WTC11 (cell line): ENCODE measurements at places on chromosomes 7 and 10.

DNA sequence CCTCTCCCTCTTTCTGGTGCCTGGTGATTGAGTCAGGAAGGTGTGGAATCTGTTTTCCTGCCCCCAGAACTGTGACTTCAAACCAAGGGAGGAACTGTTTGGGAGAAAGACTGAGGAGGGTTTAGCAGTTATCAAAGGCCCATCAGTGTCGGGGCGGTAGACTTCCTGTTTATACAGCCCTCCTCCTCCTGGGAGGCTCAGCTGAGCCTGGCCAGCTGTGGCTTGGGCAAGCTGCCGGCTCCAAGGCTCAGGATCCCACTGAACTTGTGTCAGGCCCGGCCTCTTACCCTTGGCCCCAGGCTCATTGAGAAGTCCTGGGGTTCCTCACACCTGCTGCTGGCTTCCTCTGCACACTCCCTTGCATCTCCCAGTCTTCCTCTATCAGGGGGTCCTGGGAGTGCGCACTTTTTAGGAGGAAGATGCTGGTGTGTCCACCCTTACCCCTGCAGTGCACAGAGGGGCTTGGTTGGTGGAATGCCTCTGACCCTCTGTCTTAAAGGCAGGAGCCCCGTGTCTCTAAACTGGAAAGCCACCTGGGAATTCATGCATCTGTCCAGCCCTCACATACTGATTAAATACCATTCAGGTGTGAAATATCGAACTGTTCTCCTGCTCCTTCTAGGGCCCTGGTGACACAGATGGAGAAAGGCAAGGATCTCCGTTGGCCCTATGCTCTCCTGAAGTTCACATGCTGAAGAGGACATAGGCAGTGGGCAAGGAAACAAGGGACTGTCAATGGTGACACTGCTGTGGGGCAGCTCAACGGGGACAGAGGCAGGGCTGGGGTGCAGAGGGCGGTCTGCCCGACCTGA, 32.4 kb downstream of the CXCL12 start:
- DNase-seq = no peak

- no peak for DNase-seq
Measured at GRCh38 chr10:15120523-15120922, 23.4 kb downstream of the RPP38 start.

GRCh38 chr7:143975617-143976016, 21.0 kb downstream of the OR2F1 start:
- DNase-seq = no peak

GRCh38 chr7:44575054-44575453, 1.3 kb upstream of the DDX56 start:
- DNase-seq = no peak

DNA sequence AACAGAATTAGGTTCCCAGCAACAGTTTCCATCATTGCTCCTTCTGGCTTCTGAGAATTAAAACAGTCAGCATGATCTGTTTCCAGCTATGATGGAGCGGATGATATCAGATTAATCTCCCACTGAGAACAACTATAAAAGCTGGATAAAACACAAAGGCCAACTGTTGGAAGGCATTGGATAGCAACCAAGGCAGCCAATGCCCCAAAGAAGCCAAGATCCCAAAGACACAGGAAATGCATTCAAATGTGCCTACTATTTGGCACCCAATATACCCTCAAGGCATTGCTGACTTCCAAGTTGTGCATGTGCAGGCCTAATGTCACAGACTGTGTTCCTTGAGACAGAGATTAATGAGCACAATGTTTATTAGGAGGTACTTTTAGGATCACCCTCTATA, 259.3 kb downstream of the ARHGAP12 start:
- no peak for DNase-seq

GRCh38 chr10:31769564-31769963, 159.1 kb downstream of the ARHGAP12 start:
- DNase-seq = no peak

DNA sequence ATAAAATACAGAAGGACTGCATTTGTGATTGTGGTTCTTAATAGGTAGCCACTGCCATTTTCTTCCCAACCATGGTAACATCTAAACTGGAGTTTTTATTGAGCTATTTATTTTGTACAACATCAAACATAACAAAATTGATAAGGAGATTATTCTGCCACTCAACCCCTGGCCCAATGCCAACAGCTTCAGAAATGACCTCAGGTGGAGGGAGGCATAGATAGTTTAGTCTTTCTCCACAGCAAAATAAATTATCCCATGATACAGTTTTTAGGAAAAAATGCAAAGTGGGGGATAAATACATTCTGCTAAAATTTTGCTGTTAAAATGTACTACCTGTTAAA, 57.6 kb downstream of the LRRTM3 start:
- DNase-seq = no peak

- no peak for DNase-seq
Measured at GRCh38 chr7:73909996-73910395, 49.0 kb downstream of the TMEM270 start.

- DNase-seq = no peak
Measured at GRCh38 chr10:73601486-73601921, 10.4 kb upstream of the USP54 start.

- DNase-seq = no peak
Measured at GRCh38 chr10:52488606-52489485, 174.8 kb downstream of the DKK1 start.

DNA sequence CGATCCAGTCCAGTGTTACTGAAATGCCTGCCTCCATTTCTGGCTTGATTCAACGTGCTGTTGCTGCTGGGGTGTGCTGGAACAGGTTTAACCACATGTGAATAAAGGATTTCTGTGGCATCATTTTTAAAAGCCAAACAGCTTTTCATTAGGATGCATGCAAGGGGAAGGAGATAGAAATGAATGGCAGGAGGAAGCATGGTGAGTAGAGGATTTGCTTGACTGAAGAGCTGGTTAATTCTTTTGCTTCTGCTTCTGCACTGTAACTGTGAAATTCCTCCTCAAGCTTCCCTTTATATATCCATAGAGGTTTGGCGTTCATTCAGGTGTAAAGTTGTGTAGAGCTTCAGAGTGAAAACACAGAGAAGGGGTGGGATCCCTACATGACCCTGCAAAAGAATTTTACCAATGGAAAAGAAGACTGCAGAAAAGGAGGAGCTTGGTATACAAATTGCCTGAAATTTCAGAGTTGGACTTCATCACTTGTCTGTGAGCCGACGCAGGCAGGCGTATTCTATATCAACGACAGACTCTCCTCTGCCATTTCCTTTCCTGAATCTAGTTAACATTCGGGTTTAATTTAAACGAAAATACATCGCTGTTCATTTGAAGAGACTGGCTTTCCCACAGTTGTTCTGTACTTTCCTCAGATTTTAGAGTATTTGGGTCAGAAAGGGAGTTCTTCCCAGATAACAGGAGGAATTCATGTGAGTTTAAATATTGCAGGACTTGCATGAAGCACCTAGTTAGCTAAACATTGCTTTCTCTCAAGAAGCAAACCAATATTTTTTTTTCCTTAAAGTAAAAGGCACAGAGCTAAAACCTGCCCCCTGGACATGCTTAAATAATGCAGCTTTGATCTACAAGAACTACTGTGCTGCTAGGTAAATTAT, at the start of gene SOSTDC1:
SOSTDC1 (minus strand) TSS at position 270 of the 893 bp plus-strand sequence; CDS start at position 200, 70 bp downstream.
- no peak for DNase-seq

- DNase-seq = no peak
Measured at GRCh38 chr7:29158795-29159423, 12.6 kb upstream of the CPVL start.

- DNase-seq = no peak
Measured at GRCh38 chr10:32446536-32447406, 831 bp downstream of the CCDC7 start.

- DNase-seq = no peak
Measured at GRCh38 chr10:13840036-13840435, 253.3 kb downstream of the PRPF18 start.

DNA sequence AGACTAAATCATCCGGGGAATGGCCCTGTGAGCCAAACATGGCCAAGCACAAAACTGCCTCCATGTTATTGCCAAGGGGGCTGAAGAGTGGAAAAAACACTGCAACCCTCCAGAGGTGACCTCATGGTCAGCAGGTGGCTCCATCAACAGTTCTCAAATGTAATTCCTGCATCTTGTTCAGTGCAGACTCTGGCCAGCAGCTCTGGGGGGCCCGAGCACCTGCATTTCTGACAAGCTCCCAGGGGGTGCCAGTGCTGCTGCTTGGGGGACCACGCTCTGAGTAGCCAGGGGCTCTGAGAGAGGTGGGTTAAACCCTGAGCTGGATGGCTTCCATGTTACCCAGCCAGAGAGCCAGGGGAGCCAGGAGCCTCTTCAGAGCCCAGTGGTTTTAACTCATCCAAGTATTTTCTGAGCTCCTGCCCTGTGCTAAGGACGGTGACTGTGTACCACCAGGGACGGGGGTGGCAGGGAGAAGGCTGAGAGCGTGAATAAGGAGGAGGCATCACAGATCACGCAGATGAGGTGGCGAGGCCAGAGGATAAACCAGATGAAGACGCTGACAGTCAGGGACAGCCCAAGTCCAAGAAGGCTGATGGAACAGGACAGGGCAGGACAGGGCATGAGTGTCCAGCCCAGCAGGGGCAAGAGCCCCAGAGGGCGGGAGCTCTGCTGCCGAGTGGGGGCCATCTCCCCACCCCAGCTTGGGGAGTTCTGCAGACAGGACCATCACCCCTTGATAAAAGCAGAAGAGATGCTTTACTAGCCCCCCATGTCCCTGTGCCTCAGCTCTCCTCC, 52.9 kb downstream of the CLEC2L start:
- DNase-seq = no peak

GRCh38 chr7:82566752-82567151, 123.2 kb upstream of the CACNA2D1 start:
- no peak for DNase-seq

- DNase-seq = no peak
Measured at GRCh38 chr10:130407052-130407451, 270.9 kb downstream of the GLRX3 start.

DNA sequence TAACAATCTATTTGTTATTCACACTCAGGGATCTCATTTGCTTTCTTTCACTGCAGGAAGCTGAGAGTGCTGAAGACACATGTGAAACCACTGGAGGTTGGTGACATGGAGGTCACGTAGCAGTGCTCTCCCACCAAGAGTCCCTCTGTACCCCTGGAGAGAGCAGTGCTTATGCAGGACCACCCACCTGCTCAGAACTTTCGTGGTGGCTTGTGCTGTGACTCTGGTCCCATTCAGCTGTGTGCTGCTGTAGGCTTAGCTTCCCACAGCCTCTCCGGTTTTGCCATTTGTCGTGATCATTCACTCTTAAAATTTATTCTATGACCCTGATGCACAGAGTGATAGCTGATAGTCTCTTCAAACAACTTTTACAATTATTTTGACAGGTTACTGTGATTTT, 96.0 kb upstream of the RSU1 start:
- no peak for DNase-seq

- no peak for DNase-seq
Measured at GRCh38 chr7:118214833-118215182, 9.7 kb upstream of the ANKRD7 start.

- no peak for DNase-seq
Measured at GRCh38 chr7:50405221-50405620, 44.9 kb downstream of the FIGNL1 start.

DNA sequence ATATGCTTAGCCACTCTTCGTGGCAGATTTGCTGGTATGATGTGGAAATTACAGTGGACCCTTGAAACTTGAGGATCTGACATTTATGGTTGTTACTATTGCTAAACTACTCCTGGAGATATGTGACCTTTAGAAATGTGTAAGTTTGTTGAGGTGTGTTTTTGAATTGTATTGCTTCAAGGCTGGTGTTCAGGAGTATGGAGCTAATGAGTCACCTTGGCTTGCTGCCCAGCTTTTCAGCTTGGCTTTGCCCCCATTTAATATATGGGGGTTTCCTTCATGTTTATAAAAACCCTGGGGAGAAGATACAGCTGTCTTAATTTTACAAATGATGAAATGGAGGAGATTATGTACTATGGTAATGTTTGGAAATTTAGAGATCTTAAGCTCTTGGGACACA, 11.6 kb downstream of the HBP1 start:
- DNase-seq = no peak

- no peak for DNase-seq
Measured at GRCh38 chr7:136709876-136710275, 158.6 kb upstream of the CHRM2 start.

GRCh38 chr10:52615756-52616394, 156.7 kb downstream of the MBL2 start:
- no peak for DNase-seq

GRCh38 chr10:132252412-132252811, 55.3 kb downstream of the STK32C start:
- DNase-seq = no peak

DNA sequence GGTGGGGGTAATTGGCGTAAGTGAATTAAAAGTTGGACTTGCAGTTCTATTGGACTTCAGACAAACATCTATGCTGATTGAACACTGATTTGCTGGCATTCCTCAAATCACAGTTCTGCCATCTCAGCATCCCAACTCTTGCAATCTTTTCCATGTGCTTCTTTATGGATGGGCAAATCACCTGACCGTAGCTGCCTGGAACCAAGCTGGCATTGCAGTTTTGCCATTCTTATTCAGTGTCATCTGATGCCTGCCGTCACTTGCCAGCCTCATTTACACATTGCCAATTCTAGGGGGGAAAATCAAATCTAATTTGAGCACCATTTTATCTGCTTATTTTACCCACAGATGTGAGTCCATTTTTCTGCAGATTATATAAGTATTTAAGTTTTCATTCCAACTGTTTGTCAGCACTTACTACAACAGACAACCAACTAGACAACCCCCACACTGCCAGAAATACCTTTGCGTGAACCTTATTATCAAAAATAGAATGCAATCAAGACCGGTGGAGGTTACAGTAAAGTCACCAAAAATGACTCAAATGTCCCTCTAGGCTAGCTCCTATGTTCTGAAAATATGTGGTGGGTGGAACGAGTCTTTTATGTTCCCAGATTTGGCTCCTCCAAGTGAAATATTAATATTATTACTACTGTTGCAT, 172.3 kb upstream of the CTBP2 start:
- DNase-seq = no peak

DNA sequence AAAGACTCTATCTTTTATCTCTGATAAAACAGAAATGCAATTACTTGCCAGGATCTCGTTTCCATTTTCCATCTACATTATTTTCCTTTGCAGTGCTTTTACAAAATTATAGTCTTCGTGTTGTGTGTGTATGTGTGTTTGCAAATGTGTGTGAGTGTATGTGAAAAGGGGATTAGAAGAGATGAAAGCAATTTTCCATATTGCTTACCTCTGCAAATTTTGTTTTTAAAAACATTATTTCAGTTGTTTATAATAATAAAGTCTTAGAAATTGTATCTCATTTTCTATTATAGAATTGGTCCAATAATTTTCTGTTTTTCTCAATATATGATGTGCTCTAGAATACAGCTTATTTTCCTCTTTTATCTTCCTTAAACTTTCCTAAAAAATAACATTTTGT, 421.3 kb upstream of the ANKRD30A start:
- no peak for DNase-seq

DNA sequence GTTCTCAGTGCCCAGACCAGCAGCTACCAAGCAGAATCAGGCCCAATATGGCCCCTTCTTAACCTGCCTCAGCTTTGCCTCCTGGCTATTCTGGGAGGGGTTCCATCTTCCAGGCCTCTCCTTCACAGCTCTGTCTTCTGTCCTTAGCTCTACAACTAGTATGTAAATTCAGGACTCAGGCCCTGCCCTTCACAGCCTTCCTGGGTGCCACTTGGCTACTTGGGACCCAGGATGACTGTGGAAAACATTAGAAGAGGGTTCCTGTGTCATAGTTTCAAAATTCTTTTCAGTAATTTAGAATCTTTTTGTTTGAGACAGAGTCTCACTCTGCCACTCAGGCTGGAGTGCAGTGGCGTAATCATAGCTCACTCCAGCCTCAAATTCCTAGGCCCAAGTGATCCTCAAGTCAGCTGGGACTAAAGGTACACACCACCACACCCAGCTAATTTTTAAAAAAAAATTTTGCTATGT, 33.2 kb upstream of the PAPSS2 start:
- DNase-seq = peak; percentile 26
